T-cell (primary cell): ENCODE measurements at places on chromosomes 16 and 17.

GRCh38 chr16:59601452-59601851 lies 867.3 kb upstream of the GOT2 start:
- no peak for DNase-seq

DNA sequence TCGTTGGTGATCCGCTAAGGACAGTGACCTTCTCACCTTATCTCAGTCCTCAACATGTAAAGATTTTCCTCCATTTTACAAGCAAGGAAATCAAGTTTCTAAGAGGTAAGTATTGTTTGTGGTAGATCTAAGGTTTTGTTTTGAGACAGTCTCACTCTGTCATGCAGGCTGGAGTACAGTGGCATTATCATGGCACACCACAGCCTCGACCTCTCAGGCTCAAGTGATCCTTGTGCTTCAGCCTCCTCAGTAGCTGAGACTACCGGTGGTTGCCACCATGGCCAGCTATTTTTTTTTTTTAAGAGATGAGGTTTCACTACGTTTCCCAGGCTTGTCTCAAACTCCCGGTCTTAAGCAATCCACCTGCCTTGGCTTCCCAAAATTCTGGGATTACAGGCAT lies 34.9 kb downstream of the PRKCA start:
- DNase-seq: no peak

DNA sequence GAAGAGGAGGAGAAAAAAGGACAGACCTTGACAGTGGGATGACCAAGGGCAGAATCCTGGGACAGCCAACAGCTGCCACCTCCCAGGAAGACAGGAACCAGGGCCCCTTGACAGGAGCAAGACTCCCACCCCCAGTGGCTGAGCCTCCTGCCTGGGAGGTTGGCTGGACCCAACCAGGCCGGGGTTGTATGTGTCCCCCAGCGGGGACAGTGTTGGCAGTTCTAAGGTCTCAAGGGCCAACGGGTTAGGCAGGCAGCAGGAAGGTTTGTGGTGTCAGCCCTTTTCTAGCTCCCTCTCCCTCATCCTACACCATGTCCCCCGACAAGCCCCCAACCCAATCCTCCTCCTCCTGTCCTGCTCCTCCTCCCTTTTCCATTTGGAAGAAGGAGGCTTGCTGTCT lies 126.2 kb downstream of the MRM1 start:
- no peak for DNase-seq

GRCh38 chr16:26344240-26344776 lies 652.5 kb downstream of the HS3ST4 start:
- no peak for DNase-seq

GRCh38 chr17:63439687-63440086 lies 6.4 kb downstream of the CYB561 start:
- no peak for DNase-seq

GRCh38 chr16:31477220-31478216 lies 5.4 kb upstream of the SLC5A2 start:
- DNase-seq: no peak

GRCh38 chr16:31085873-31086628 lies 2.7 kb downstream of the PRSS53 start:
- DNase-seq: no peak

- no peak for DNase-seq
Observed at GRCh38 chr16:80936410-80936809, 70.3 kb downstream of the CMC2 start.

DNA sequence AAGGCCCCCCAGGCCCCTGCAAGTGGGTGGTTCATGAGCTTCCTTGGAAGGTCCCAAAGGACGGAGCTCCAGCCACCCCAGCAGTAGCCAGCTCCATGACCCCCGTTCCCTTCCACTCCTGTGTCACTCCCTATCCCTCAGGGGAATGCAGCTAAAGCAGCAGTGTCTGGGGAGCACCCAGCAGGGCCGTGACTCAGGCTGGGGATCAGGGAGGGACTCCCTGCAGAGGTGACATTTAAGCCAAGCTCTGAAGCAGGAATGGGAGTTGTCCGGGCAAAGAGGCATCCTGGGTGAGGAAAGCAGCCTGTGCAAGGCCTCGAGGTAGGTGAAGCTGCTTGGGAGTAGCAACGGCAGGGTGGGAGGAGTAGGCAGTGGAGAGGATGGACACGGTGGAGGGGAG lies 11.1 kb upstream of the NPTX1 start:
- no peak for DNase-seq
